ENCODE measurements at places on chromosomes 4 and X.

GRCh38 chrX:103845165-103845653 lies 13.2 kb upstream of the RAB9B start:
- DNase-seq, result peak; percentile 88

DNA sequence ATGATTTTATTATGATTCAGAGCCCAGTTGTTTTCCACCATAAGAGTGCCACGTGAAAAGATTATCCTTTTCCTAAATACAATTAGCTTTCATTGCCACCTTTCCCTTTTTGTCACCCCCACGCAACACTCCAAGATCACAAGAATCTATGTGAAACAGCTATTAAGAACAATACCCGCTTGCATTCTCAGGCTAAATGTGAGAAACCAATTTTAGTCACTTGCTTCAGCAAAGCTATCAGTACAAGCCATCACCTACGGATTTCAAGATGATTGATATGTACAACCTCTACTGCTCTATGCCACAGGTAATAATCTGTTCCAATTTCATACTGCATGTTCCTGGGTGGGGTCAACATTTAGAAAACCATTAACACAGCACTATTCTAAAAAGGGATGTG lies 2.5 kb downstream of the ATP11C start:
- no peak for DNase-seq

- DNase-seq, result no peak
Observed at GRCh38 chr4:10173037-10173753, 56.6 kb upstream of the WDR1 start.

- DNase-seq, result no peak
Observed at GRCh38 chr4:38223782-38224236, 263.6 kb downstream of the PTTG2 start.

DNA sequence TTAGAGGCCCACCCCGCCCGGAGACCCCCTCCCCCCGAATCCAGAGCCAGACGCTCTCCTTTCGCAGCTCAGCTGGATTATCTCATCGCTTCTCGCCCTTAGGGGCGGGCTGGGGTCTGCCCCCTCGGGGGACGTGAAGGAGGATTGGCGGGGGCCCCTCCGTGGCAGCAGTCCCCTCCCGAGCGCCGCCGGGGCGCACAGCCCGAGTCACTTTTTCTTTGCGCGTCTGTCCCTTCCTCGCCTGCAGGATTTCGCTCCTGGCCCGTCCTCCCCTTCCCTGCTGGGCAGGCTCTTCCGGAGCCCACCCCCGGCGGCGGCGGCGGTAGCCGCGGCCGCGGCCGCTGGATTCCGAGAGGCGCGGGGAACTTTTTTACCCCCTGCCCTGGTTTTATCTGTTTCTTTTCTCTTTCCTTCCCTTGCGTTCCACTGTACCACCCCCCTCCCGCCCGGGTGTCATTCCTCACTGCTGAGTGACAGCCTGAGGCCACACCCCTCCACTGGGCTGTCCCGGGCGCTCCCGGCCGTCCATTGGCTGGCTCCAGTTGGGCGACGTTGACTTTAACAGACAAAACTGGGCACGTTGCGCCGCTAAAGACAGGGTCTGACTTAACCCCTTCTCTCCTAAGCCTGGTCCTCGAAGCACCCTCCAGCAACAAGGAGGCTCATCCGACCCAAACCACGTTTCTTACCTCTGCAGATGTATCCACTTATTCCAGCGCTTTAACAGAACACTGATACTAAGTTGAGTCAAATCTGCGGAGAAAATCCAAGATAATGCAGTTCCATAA lies 492 bp upstream of the NKX3-2 start:
- DNase-seq, result peak; percentile 79

DNA sequence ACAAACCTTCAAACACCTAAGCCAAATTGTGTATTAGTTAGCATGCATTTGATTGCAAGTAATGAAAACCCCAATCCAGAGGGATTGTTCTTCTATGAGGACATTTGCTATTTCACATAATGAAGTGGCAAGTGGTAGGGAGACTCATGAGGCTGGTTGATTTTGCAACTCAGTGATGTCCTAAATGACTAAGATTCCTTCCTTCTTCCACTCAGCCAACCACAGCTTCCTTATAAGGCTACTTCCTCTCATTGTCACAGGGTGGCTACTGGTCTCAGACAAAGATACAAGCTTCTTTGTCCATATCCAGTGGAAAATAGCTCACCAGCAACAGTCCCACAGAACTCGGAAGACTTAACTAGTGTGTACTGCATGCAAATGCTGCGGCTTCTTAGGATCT lies 5.3 kb upstream of the OTC start:
- DNase-seq, result peak; percentile 40

GRCh38 chrX:13652287-13652793 lies 601 bp upstream of the TCEANC start:
- peak; percentile 70 for DNase-seq

DNA sequence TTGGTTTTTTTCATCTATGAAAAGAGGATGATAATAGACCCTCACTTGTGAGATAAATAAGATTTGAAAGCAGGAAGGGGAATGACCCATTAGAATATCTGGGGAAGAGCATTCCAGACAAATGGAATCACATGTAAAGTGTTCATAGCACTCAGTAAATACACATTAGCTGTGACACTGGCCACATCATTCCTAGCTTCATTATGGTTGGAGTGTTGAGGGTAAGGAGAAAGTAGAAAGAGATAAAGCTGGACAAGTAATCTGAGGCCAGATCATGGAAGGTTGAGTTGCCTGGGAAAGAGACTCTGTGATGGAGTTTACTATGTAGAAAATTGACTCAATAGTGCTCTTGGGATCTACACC lies 6.9 kb upstream of the PGRMC1 start:
- DNase-seq, result no peak

DNA sequence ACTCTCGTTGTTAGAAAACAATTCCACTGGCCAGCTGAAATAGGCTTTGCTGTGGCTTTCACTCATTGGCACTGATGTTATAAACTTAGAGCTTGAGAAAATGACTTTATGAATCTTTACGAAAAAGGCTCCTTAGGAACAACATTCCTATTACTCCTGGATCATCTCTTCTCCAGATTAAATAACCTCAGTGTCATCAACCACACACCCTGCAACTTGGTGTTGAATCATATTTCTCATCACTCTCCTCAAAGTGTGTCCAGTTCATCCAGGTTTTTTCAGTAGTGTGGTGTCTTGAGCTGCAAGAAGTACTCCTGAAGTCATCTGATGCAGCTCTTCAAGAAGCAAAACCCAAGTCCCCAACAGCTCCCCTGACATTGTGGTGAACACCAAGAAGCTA lies 28.1 kb upstream of the ANOS1 start:
- DNase-seq, result no peak

DNA sequence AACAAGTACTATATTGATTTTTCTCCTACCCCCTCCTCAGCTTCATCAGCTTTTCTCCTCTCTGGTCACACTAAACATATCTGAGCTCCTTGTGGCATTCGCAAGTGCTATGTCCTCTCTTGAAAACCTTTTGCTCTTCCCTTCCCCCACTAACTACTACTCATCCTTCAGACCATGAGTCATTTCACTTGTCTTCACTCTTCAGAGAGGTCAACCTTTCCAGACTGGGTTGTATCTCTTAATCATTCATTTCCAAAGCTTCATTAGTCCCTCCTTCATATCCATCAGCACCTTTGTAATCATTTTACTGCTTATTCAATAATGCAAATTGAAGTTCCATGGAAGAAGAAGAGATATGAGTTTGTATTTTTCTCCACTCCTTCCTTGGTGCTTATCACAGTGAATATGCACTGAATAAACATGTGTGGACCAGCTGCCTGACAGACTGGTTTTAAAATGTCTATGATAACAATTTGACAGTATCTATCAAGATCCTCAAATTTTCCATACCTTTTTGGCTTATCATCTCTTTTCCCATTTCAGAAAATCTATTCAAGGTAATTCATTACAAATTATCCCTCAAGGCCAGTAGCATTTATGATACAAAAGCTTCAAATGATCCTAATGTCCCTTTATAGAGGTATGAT lies 28.4 kb downstream of the DDX60L start:
- DNase-seq, result peak; percentile 42

DNA sequence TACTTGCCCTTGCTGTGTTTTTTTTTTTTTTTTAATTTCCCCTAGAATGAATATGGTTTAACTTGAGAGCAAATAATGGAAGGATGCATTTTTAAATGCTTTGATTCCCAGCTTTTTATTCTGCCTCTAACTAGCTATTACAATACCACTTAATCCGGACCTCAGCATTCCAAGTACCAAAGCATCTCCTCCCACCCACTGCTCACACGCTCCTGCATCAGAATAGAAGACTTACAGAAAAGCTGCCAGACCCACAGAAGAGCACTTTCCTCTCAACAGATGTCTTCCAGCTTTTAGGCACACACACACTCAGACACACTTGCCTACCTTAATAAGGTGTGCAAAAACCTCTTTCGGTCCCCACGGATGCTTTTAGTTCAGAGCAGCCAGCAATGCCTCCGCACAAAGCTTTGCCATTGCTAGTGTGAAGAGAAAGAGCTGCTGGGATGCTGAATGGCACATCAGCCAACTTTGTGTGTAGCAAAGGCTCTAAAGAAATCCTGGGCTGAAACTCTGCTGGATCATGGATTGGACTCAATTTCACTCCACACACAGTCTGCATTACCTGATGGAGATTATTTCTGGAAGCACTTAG lies 1056.2 kb downstream of the DMD start:
- no peak for DNase-seq

DNA sequence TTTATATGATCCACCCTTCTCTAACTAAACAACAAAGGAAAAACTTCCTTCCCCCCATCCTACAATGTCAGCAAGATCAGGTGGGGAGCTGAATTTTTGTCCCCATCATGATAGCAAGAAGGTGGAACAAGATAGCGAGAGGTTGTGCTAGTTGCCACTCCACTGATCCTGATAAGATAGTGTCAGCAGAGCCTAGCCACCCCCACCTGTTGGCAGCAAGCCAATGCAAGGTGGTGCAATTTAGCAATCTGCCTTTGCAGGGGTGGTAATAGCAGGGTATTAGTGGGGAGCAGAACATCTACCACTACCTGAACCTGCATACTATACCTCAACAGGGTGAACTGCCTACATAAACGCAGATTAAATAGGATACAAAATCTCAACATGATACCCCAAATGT lies 80.2 kb upstream of the MAMLD1 start:
- DNase-seq, result no peak

DNA sequence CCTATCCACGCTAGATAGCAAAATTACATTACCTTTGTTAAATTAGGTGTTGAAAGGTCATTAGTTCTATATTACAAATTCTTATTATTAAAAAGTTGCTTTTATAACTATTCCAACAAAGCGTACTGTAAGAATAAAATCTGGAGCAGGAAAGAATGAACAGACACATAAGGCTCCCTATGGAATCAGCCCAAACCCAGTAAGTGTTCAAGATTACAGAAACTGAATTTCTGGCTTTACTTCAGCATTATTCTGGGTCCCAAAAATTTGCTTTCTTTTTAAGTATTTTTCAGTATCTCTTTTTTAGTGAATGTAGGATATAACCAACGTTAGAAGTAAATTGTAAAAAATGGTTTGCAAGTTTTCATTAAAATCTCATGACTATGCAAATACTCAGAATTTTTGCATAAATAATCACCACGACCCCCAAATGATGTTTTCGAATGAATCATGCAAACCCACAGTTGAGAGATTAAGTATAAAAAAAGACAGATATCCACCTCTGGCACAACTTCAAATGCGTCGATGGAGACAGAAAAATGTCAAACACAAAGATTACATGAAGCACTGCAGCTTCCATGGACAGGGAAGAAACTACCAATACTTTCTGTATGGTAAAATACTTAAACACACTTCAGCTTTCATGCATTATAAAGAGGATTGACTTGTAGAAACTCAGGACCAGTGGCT lies 238.5 kb downstream of the RASL11B start:
- DNase-seq, result peak; percentile 32

DNA sequence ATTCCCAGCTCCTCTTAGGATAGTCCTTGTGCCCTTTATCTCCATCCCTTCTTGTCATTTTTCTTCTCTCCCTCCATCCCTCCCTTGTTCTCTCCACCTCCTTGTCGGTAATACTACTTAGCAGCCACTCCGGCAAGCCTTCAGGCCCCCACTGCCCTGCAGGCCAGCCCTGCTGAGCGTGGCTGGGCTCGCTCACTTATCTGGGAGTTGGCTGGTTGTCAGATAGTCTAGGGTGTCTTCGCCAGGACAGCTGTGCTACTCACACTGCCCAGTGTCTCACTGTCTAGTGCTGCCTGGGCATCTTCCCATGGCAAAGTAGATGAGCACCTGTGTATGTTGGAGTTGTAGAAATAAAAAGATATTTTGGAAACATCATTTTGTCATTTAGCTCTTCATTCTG lies 75.0 kb downstream of the STK32B start:
- no peak for DNase-seq

DNA sequence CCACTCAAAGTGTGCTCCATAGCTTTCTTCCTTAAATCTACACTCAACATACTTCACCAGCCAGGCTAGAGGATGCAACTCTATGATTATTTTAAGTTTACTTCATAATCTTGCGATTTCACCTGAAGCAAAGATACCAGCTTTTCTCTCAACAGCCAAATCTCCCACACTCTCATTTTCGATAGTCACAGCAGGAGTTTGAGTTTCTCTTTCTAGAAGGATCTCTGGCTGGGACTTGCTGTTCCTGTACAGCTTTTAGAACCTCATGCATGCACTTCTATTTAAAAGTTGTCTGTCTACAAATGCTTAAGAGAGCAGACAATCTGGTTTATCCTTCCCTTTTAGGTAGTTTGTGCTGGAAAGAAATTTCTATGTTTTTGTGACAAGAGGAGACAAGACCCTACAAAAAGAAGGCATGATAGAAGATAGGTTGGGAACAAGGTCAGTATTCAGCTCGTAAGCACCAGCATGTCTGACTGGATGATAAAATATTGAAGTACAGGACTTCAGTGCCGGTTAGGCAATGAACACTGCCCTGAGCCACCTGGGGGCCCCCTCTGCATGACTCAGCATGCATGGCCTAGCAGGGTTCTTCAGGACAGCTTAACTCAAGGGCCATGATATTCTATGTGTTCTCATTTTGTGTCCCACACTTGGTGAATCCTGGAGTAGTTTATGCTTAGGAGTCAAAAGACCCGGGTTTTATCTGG lies 65.6 kb downstream of the ATXN3L start:
- peak; percentile 52 for DNase-seq

DNA sequence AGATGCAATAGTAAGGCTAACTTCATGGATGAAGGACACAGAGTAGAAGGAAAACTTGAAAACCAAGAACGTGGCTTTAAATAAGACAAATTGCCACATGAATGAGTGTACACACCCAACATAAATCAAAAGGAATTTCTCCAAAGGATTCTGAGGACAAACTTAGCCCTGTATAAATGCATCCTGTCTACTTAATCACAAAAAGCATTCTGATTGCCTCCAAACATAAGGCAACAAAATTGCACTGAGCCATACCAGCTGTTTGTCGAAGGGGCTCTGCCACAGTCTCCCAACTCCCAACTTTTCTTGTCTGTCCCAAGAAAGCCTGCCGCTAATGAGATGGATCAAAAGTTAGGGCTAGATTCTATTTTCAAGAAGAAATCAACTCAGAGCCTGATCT lies 194.3 kb downstream of the SOWAHB start:
- peak; percentile 68 for DNase-seq
